EL (cell line): ENCODE measurements at places on chromosomes 12 and 14.

GRCh38 chr12:9648701-9649531 lies 20.6 kb upstream of the CLEC2D start:
- DNase-seq = no peak

DNA sequence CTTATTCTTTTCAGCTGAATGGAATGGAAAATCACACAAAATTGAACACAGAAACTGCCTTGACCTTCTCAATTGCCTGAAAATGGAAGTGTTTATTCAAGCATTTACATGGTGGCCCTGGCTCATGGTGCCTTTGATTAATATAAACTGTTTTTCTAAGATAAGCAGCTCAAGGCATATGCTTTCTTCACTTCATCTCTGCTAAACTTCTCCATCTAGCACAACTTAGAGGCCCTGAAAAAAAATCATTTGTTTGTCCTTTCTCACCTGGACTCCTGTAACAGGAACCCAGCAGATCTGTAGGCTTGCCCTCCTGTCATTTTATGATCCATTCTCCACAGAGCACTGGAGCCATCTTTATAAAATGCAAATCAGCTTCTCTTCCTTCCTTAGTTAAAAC lies 117.5 kb upstream of the KRR1 start:
- DNase-seq = no peak

- DNase-seq = no peak
These were observed 211.4 kb downstream of the PHETA1 start for GRCh38 chr12:111157486-111157885.

GRCh38 chr14:69880044-69880487 lies 850 bp downstream of the SMOC1 start:
- DNase-seq = no peak

- DNase-seq = no peak
These were observed 21.9 kb downstream of the RNFT2 start for GRCh38 chr12:116759783-116760621.

DNA sequence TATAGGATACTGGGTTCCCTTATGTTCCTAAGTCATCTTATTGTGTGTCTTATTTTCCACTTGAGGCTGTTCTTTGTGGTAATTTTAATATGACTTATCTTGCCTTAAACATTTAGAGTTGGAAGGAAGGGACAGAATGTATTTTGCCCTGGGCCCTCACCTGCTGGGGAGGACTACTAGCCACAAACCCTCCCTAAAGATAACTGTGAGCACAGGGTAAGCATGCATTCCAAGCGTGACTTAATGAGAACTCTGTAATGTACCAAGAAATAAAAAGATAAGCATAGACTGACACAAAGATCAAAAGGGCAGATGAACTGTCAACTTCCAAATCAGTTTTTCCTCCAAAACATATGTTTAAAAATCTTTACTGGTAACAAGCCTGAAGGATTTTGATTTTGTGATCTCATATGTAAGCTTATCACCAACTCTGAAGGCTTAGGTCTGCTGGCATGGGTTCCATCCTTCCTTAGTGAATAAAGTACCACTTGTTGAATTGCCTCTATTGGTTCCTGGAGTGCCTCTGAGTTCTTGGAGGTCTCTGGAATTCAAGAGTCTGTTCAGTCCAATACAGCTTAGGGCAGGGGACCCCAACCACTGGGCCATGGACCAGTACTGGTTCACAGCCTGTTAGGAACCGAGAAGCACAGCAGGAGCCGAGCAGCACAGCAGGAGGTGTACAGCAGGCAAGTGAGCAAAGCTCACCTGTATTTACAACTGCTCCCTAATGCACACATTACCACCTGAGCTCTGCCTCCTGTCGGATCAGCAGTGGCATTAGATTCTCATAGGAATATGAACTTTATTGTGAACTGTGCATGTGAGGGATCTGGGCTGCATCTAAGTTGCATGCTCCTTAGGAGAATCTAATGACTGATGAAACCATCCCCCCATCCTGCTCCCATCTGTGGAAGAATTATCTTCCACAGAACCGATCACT lies 29.8 kb upstream of the NFYB start:
- no peak for DNase-seq
